ENCODE measurements at places on chromosomes 3 and 15.

DNA sequence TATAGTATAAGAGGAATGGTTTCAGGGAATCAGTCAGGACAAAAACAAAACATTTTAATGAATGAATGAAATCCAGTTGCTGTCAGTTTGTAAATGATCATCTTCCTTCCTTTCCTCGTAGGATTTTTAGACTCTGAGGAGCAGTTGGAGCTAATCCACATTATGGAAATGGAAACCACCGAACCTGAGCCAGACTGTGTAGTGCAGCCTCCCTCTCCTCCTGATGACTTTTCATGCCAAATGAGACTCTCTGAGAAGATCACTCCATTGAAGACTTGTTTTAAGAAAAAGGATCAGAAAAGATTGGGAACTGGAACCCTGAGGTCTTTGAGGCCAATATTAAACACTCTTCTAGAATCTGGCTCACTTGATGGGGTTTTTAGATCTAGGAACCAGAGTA is 3.1 kb downstream of the TIPARP start:
- no peak for DNase-seq

DNA sequence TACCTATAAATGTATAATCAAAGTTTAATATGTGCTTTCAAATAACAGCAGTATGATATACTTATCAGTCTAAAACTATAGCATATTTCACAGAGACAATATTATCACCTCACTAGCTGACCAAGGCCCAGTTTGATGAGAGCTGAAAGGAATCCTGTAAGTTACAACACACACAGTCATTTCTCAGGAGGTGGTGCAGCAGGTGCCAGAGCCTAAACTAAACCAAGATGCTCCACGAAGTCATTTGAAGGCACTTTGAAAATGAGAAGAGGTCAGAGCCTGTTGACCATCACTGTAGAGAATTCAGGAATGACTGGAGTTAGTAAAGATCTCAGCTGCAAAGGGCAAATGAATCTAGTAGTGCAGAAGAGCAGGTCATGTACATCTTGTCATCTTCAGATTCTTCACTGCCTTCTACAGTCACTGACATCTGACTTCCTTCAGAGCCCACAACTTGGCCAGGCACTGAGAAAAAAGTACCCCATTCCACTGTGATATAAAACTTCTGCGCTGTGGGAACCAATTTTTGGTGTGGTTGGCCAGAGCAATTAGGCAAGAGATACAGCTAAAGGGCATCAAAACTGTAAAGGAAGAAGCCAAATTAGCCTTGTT is 7.9 kb downstream of the GBE1 start:
- DNase-seq, result no peak

DNA sequence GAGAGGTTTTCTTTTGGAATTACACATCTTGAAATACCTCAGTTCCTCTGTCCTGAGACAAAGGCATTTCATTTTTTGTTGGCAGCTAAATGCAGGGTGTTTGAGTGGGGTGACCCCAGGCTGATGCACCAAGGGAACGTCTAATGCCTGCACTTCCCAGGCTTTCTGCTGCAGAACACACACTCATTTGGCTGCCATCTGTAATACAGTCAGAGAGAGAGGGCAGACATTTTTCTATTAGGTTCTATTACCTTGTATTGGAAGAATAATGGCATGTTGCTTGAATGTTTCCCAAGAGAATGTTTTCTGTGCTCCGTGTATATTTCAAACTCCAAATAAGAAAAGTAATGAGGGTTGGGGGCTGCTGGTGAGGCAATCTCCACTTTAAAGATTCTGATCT is 87.1 kb downstream of the PTPRG start:
- DNase-seq, result peak; percentile 55

GRCh38 chr3:103218146-103218545 is 783.3 kb downstream of the ZPLD1 start:
- no peak for DNase-seq

DNA sequence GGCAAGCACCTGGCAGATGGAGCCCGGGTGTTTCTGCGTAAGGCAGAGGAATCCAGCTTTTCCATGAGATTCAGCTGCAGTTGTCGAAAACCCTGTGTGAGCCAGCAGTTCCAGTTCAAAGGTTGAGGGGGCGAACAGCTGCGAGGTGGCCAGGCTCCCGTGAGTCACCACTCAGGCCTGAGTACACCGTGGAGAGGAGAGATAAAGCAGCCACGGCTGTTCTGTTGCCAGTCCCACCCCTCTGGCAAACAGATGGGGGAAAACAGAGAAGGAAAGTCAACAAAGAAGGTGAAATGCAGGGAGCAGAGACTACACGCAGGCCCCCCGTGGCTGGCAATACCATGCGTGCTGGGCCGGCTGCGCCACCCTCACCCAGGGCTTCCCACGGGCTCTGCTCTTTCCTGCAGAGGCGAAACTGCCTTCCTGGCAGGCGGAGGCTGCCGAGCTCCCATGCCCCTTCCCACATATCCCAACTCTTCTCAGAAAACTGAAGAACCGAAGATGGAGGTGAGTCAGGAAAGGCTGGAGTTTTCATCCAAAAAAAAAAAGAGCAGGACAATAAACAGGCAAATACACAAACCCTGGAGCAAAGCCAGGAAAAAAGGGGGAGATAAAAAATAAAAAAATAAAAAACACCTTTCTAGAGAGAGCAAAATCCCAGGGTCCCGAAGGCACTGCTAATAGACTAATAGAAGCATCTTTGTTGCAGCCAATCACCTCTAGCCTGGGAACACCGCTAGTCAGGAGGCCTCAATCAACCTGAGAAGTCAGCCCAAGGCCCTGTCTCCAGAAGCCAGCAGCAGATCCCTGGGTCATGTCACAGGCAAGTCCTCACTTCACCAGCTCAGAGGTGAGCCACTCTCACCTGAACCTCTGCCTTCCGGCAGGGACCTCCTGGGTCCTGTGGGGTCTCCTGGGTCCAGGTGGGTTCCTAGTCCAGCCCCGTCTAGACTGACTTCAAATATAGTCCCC is 37.7 kb downstream of the FAM174B start:
- DNase-seq, result peak; percentile 90

GRCh38 chr15:59266028-59266427 is 59.4 kb downstream of the LDHAL6B start:
- DNase-seq, result no peak

DNA sequence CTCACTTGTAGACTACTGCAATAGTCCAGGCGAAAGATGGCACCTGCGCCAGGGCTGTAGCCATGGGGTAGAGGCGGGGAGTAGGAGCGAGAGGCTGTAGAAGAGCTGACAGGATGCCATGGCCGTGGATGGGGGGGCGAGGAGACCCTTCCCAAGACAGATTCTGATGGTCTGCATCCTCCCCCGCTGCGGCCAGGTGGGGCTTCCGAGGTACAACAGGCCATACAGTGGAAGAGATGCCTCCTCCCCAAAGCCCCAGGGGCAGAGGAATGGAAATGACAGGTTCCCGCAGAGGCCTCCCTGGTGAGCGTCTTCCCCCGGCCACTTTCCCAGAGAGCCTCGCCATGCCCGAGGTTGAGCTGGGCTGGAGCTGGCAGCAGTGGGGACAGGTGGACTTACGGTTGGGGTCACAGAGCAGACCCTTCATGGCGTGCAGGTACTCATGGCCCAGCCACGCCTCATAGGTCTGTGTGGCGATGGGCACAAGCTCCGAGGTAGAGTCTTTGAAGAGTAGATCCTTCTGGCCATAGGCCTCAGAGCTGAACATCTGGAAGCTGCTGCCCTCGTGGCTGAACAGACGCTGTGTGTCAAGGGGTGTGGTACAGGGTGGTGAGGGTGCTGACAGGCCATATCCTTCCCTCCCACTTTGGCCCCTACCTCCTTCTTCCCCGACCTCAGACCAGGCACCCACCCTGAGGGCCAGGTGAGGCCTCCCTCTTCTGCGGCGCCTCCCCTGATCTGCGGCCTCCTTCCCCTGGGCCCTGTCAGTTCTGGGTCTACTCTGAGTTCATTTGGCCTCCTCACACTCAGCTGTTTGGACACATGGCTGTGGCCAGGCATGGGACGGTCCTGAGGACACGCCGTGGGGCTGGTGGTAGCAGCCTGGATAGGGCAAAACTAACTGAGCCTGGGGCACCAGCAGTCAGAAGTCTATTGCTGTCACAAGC is 13.6 kb downstream of the MELTF start:
- DNase-seq, result no peak

- DNase-seq, result no peak
Observed at GRCh38 chr3:24359645-24360462, 134.8 kb downstream of the THRB start.

DNA sequence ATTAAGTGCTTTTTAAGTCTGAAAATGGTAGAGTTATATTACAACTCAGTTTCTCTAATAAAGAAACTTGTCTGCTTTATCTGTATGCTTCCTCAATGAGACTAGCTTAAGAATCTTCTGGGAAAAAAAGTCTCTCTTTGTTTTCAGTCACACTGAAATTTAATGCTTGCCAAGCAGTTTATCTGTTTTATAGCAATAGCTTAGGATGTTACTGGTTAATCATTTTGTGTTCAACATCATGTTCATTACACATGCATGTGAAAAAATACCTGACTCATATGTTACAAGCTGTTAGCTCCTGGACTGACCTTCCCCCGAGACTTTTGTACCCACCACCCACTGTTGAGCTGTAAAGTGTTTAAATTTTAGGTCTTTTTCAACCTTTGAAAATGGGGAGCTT is 706.2 kb upstream of the CBLB start:
- DNase-seq, result no peak

DNA sequence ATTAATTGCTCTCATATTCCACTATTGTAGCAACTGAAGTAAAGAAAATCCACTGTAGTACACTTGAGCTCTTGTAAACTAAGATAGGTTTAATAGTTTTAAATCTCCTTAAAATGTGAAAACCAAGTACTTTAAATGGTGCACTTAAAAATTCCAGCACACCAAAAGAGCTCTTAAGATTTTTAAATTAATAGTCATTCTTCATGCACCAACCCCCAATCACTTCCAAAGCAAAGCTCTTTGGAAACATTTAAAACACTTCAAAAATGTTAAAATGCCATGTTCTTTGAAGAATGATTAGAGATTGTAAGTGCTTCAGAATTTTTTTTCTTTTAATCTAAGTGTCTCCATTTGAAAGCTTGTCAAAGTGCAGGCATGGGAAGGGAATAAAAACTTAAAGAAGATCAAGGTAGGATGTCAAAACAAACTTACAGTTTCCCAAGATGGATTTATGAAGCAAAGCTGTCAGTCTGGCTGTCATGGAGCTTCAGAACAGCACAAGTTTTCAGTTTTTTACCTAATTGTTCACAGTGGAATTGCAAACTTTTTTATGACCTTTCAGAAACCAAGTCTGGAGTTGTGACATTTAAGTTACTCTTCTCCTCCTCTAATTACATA is 84.3 kb downstream of the ARPP21 start:
- no peak for DNase-seq

GRCh38 chr3:104291437-104291851 is 1075.3 kb upstream of the ALCAM start:
- peak; percentile 19 for DNase-seq

DNA sequence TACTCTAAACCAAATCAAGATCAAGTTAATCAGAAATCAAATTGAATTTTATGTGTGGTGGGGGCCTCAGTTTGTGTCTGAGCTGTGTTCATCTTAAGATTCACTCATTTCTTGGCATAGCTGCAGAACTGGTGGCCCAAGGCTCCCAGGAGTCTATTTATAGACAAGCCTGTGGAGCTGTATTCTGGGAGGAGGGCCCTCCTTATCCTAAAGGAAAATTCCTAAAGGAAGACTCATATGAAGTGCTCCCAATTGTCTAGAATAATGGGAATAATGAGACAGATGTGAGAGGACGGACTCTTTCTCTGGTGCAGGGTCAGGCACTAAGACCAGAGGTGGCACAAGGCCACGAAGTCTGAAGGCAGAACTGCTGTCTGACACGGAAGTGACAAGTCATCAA is 38.9 kb downstream of the C3orf85 start:
- no peak for DNase-seq

DNA sequence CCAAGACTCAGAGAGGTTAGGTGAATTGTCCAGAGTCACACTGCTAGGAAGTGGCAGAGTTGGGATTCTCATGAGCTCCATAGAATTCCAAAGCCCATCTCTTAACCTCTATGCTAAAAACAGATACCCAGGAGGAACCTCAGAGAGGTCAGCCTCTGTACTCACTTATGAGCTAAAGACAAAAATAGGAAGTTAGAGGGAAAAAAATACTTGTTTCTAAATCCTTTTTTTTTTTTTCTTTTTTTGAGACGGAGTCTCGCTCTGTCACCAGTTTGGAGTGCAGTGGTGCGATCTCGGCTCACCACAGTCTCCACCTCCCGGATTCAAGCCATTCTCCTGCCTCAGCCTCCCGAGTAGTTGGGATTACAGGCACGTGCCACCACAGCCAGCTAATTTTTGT is 31.4 kb downstream of the FSD2 start:
- DNase-seq, result no peak

DNA sequence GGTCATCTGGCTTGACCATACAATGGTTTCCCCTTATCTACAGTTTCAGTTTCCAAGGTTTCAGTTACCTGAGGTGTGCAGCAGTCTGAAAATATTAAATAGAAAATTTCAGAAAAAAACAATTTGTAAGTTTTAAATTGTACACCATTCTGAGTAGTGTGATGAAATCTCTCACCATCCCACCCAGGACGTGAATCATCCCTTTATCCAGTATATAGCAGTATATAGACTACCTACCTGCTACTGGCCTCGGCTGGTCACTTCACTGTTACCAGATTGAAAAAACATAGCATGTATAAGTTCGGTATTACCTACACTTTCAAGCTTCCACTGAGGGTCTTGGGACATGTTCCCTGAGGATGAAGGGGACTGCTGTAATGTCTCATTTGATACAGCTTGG is 12.0 kb downstream of the ARIH1 start:
- peak; percentile 13 for DNase-seq

DNA sequence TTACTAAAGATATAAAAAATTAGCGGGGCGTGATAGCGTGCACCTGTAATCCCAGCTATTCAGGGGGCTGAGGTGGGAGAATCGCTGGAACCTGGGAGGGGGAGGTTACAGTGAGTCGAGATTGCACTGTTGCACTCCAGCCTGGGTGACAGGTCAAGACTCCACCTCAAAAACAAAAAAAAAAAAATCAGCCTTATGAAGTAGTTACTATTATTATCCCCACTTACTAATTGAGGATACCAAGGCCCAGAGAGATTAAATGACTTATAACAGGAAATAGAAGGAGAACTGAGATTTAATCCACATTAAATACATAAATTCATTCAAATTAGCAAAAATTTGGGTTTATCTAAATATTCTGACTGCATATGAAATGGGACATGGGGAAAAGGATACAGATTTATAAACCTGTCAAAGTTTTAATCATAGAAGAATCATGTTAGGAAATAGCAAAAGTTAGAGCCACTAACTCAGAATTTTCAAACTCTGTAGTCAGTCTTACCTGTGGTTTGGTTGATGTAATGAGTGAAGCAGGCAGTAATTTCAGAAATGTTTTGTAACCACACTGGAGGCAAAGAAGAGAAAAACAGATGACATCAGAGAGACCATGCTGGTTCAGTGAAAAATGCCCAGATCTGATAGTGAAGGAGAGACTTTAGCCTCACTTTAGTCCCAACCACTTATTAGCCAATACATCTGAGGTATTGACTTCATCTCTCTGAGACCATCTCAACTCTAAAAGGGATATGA is 25.0 kb upstream of the ACAP2 start:
- peak; percentile 48 for DNase-seq
